ENCODE measurements at places on chromosomes 3 and 15. TPM values are rescaled to one million over a fixed set of nuclear protein-coding genes. Genes with fewer than 3 reads are reported as not detected.

Gene KLHL25
- total RNA-seq: 14.8 TPM

Gene PLXND1
- 103 TPM for total RNA-seq

Gene SMCO1
- total RNA-seq: not detected

Gene PRR20G
- total RNA-seq: not detected

Gene POPDC2
- 1.0 TPM for total RNA-seq

Gene RTP3
- not detected for total RNA-seq

Gene TMEM44
- 16.2 TPM for total RNA-seq

Gene KY
- total RNA-seq: 0.04 TPM

Gene ITIH3
- not detected for total RNA-seq

Gene ANAPC13
- 50.1 TPM for total RNA-seq

Gene SOX2
- total RNA-seq: not detected

Gene LSMEM2
- not detected for total RNA-seq

Gene FOXB1
- total RNA-seq: 0.55 TPM

Gene TMEM158
- total RNA-seq: 1.1 TPM

Gene PARP15
- not detected for total RNA-seq

Gene ZNF660
- 2.3 TPM for total RNA-seq

Gene VWA5B2
- total RNA-seq: not detected
